ENCODE measurements at places on chromosomes 6 and 20.

DNA sequence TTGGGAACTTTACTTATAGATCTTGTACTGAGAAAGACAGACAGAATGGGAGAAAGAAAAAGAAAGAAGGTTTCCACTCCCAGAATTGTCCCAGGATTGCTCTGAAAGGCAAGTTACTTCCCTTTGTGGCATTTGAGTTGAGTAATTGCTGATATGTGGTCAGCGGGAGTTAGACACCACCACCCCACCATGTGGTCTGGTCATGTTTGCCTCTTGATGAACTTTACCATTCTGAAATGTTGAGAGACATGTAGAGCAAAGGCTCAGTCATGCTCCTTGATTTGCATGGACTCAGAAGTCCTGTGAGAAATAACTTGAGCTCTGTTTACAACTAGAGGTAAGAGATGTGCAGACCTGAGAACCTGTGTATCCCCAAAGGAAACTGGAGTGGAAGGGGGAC, 17.1 kb downstream of the TCF21 start:
- DNase-seq, result no peak

DNA sequence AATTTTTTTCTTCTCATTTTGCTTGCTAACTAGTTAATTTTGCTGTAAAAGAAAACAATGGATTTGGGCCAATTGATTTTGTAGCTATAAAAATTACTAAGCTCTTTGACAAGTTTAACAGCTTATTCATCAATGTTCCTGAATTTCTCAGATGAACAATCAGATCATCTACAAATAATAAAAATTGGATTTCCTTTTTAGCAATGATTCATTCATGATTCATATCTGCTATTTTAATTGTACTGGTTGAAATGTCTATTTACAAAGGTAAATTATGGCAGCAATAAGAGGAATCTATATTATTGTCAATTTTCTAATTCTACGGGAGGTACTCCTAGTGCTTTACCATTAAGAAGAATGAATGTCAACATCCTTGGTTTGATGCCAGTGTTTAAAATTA, 178.8 kb upstream of the BTBD3 start:
- no peak for DNase-seq

DNA sequence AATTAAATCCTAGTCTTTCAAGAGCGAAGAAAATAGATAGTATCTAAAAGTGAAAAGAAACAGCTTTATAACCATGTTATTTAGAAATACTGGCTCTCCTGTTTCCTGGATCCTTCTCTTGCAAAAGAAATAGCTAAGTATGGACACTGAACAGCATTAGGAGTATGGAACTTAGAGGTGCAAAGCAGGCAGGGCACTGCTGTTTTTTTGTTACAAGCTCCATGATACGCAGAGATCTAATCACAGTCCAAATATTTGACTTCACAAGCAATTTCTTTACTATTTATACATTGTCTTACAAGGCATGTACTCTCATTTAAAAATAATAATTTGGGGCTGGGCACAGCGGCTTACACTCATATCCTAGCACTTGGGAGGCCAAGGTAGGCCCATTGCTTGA, 7.6 kb downstream of the TRPC4AP start:
- DNase-seq, result no peak

- no peak for DNase-seq
Measured at GRCh38 chr6:43903739-43904290, 133.8 kb downstream of the VEGFA start.

DNA sequence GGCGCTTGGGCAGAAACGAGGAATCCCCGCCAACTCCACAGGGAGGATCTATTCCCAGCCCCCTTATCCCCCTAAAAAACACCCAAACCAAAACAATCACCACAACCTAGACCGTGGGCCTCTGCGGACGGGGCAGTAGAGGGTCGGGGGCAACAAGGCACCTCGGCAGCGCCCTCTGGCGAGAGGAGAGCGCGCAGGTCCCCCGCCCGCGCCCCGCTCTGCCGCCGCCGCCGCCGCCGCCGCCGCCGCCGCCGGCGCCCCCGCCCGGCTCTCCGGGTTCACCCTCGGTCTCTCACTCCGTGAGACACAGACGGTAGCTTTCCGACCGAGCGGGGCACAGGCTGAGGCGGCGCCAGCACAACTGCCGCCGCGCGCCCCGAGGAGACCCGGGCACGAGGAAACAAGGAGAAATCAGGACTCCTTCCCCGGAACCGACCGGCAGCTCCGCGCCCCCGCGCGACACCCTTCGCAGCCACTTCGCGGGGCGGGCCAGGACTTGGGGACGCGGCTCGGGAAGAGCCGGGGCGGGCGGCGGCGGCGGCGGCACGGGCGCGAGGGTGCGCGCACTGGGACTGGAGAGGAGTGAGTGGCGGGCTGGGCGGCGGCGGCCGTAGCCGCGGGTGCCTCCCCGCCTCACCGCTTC, at the start of gene SLC35F1:
Gene SLC35F1 (plus strand): TSS at position 307 of the 643 bp plus-strand sequence.
- DNase-seq, result no peak

DNA sequence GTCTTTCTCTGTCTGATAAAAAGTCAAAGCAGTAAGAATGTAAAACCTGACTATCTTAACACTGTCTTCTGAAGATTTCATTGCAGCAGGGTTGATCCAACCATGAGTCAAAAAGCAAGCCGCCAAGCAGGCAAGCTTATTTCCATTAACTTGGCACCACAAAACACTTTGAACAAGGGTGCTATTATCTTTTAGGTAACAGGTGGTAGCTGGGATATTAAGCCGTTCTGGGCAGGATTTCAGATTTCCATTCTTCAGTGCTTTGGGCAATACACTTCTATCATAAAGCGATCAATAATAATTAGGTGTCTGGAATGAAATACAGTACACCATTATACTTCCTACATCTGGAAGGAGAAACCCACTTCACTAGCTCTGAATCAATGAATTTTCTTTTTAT, 181.9 kb downstream of the TBC1D7 start:
- DNase-seq, result no peak

- DNase-seq, result no peak
Measured at GRCh38 chr6:133242637-133243585, 1.8 kb downstream of the EYA4 start.
